NCI-H226 (cell line): ENCODE measurements at places on chromosomes 11 and 22.

GRCh38 chr22:24184057-24184798, 2.9 kb downstream of the SUSD2 start:
- DNase-seq = no peak

GRCh38 chr11:105296806-105297205, 157.2 kb upstream of the CARD18 start:
- DNase-seq = peak; percentile 5

GRCh38 chr11:27545946-27546345, 39.4 kb upstream of the LIN7C start:
- DNase-seq = no peak

DNA sequence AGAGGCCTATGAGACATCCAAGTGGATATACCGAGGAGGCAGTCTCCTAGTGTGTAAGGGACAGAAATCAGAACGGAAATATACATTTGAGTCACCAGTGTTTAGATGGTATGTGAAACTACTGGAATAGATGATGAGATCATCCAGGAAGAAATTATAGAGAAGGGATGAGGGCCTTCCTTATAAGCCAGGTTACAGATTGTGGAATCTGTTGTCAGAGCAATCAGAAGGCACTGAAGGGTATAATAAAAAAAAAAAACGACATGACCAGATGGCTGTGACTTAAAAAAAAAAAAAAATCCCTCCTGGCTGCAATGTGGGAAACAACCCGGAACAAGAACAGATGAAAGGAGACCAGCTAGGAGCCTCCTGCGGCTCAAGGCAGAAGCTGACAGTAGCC, 2.7 kb downstream of the MAJIN start:
- peak; percentile 48 for DNase-seq

- no peak for DNase-seq
These were observed 18.1 kb downstream of the TBC1D10A start for GRCh38 chr22:30308518-30309230.
